HS-5 (cell line): ENCODE measurements at places on chromosomes 7 and 10.

GRCh38 chr7:143487566-143487965 is 9.9 kb downstream of the TAS2R41 start:
- no peak for DNase-seq

GRCh38 chr10:59954296-59954695 is 47.9 kb upstream of the CCDC6 start:
- peak; percentile 23 for DNase-seq

GRCh38 chr7:99752356-99752755 is 17.4 kb upstream of the CYP3A7 start:
- no peak for DNase-seq

- no peak for DNase-seq
Measured at GRCh38 chr10:99484626-99485581, 47.8 kb upstream of the NKX2-3 start.

GRCh38 chr10:4576206-4576605 is 249.8 kb upstream of the AKR1E2 start:
- DNase-seq: no peak

DNA sequence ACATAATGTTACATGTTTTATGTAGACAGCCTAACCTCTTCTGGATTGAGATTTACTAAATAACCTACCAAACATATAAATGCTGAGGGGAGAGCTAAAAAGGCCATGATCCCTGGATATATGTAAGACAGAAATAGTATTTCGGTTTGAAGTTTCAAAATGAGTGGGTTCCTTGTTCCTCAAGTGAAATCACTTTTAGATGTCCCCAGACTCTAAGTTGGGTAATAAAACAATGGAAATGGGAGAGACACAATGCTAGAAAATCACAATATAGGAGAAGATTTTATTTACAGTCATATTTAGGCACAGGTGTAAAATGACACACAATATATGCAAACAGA is 56.5 kb downstream of the SHTN1 start:
- DNase-seq: no peak

- no peak for DNase-seq
Measured at GRCh38 chr10:43943119-43943817, 294.6 kb upstream of the ZNF32 start.

GRCh38 chr7:93923296-93923695 is 1.8 kb downstream of the GNG11 start:
- no peak for DNase-seq

- DNase-seq: no peak
Measured at GRCh38 chr10:55628260-55628701, 732.8 kb downstream of the ZWINT start.

GRCh38 chr10:13654118-13654830 is 67.5 kb downstream of the PRPF18 start:
- no peak for DNase-seq

GRCh38 chr7:98250789-98251188 is 1.2 kb downstream of the TECPR1 start:
- DNase-seq: no peak

- no peak for DNase-seq
Measured at GRCh38 chr10:124624466-124624865, 119.7 kb downstream of the FAM53B start.

DNA sequence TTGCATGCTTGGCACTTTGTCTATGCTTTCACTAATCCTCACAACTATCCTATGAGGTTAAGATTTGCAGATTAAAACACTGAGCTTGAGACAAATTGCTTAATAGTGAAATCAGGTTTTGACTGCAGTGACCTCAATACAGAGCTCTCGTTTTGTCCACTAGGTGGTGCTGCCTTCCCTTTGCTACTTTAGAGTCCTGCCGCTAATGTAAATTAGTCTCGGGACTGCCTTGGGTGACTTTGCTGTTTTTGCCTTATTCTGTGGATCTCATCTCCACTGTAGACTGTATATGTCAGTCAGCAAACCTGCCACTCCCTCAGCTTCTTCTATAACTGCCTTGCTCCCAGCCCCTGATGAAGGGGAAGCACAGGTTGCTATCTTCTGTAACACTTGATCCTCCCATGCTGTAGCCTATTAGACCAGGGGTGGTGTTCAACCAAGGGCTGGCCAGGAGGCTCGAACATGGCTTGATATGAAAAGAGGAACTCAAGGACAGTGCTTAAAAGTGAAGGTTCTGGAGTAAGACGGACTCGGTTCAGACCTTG is 26.0 kb downstream of the ASB4 start:
- no peak for DNase-seq

GRCh38 chr7:27442455-27442854 is 199.9 kb downstream of the EVX1 start:
- DNase-seq: peak; percentile 93

- no peak for DNase-seq
Measured at GRCh38 chr10:52077814-52078213, 236.3 kb upstream of the DKK1 start.

- DNase-seq: no peak
Measured at GRCh38 chr7:140640060-140640637, 464 bp downstream of the DENND2A start.

DNA sequence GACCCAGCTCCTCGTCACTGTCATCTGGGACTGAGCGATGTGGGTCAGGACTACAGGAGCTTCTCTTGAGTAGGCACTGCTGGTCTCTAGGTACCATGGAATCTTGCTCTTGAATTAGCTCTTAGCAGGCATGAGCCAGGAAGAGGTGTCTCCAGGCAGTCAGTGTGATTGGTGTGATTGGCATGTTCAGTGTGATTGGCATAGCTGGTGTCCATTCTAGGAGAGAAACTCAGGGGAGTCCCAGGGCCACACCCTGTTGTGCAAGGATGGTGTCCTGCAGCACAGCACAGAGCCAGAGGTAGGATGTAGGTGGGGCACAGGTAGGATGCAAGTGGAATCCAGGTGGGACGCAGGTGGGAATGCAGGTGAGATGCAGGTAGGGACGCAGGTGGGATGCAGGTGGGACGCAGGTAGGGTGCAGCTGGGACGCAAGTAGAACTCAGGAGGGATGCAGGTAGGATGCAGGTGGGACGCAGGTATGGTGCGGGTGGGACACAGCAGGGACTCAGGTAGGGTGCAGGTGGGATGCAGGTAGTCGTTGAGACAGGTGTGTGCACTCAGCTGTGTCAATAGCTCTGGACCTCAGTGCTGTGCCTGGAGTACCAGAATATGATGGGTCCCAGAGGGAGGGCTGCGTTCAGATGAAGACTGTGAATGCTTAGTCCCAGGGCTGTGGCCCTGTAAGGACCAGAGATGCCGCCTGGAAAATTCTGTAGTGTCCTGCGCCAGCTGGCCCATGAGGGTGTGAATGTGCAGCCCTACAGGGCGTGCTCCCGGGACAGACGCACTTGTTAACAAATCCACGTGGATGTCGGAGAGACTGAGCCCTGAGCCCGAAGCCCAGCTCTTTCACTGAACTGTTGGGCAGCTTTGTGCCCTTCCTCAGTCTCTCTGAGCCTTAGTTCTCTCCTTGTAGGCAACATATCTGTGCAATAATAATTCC is 248.2 kb upstream of the PITRM1 start:
- no peak for DNase-seq

- DNase-seq: no peak
Measured at GRCh38 chr7:50336894-50337703, 32.6 kb downstream of the IKZF1 start.

DNA sequence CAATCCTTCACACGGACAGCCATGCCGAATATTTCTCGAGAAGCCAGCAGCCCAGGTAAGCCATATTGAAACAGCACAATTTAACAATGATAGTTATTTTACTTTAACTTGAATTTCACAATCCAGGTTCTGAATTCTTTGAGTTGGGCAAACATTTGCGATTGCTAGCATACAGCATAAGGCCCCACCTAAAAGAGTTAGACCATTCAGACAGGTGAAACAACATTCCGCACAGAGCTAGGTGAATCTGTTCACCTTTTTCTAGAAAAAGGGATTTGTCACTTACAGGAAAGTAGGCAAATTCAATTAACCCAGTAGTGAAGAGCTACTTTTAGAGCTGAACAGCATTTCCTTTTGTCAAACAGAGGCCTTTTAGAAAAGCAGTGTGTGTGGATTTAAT is 45.3 kb downstream of the CREB3L2 start:
- no peak for DNase-seq

DNA sequence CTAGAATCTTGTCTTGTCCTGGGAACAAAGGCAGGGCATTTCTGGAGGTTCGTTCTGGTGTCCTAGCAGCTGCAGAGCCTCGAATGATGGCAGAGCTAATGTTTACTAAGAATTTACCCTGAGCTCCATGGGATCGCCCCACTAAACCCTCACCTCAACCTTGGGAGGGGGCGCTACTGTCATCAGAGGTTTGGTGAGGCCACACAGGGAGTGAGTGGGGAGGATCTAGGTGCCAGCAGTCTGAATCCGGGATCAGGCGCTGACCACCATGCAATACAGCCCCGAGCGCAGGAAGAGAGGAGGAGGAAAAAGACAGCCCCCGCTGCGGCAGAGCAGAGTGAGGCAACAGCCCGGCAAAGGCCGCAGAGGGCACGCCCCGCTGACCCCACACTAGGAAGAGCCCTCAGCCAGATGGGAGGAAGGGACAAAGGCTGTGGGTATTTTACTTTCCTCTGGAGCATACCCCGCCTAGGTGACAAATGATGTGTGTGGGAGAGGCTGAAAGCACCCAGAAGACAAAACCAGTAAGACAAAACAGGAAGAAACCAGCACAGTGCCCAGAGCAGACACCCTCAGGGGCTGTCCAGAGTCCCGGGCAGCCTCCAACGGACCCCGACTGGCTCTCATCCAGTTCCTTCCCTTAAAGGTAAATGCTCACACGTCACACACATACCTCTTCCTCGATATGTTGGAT is 103.5 kb downstream of the FAM53B start:
- DNase-seq: no peak

DNA sequence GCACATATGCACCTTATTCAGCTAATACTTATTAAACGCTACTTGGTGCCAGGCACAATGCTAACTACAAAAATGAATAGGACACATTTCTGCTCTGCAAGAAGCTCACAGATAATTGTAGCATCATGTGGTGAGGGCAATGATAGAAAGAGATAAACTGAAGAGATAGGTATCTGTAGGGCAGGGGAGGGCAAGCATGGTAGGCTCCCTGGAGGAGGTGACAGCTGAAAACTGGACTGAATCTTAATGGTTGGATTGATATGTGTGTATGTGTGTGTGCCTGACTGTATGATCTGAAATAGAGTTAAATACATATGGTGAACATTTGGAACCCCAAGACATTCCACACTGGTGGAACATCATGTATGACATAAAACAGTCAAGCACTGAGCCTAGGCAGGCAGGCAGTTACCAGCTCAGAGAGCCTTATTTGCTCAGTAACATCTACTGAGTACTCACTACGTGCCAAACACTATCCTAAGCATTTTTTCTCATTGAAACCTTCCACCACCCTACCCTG is 4.8 kb upstream of the CEP55 start:
- DNase-seq: no peak

DNA sequence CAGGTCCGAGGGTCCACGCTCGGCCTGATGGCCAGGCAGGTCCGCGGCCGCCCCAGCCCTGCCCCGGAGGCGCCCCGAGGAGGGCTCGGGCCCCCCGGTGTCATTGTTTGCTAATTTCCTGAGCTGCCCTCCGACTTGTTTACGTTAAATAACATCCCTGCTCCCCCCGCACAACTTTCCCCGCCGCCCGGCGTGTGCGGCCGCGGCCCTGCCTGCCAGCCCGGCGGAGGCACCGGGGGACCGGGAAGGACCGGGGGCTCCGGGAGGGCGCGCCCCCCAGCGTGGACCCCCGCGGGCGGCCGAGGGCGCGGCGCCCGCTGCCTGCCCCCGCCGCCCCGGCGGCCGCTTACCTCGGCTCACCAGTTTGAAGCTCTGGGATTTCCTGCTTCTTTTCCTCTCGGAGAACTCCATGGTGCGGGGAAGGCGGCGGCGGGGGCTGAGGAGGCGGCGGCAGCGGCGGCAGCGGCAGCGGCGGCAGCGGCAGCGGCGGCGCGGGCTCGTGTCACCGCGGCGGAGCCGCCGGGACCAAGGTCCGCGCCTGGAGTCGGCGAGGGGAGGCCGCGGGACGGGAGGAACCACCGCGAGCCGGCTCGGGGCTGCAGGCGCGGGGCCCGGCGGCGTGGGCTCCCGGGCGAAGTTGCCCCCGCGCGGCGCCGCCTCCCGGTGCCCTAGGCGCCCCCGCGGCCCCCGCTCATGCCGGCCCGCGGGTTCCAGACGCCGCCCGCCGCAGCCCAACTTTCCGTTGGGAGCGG is 515 bp downstream of the BEND7 start:
- no peak for DNase-seq

DNA sequence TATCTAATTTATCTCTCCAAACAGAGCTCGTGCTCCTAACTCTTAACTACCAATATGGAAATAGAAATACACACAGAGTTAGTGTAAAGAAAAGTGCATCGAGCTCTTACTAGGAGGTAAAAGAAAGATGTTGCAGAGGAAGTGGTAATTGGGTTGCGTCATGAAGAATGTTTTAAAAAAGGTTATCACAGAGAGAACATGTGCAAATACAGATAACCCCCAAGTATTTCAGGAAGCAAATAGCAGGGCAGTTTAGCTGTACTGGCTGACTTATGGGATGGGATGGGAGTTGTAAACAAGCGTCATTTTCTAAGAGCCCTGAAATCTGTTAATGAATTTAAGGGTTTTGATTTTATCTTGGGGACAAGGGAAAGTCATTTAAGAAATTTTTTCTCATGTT is 153.9 kb downstream of the AGMO start:
- DNase-seq: no peak

GRCh38 chr10:71344993-71345480 is 26.0 kb downstream of the SLC29A3 start:
- no peak for DNase-seq

GRCh38 chr7:149873970-149874643 is 338 bp downstream of the ATP6V0E2 start:
- no peak for DNase-seq

- DNase-seq: no peak
Measured at GRCh38 chr10:14240253-14241189, 90.2 kb downstream of the FRMD4A start.

- no peak for DNase-seq
Measured at GRCh38 chr7:151729521-151729921, 147.4 kb downstream of the PRKAG2 start.

- DNase-seq: no peak
Measured at GRCh38 chr10:115029452-115030375, 63.5 kb upstream of the ATRNL1 start.

- DNase-seq: peak; percentile 37
Measured at GRCh38 chr10:37379991-37380390, 254.6 kb downstream of the ANKRD30A start.

- no peak for DNase-seq
Measured at GRCh38 chr10:119444866-119445265, 97.7 kb downstream of the RGS10 start.

GRCh38 chr7:149097088-149097487 is 6.6 kb upstream of the ZNF786 start:
- DNase-seq: no peak
